RCC 7860 (cell line): ENCODE measurements at places on chromosomes 12 and 14.
A peak's percentile ranks its signal among the peaks of the same experiment; 100 is the strongest.

- no peak for DNase-seq
Observed at GRCh38 chr14:59087240-59087639, 101.2 kb upstream of the DAAM1 start.

DNA sequence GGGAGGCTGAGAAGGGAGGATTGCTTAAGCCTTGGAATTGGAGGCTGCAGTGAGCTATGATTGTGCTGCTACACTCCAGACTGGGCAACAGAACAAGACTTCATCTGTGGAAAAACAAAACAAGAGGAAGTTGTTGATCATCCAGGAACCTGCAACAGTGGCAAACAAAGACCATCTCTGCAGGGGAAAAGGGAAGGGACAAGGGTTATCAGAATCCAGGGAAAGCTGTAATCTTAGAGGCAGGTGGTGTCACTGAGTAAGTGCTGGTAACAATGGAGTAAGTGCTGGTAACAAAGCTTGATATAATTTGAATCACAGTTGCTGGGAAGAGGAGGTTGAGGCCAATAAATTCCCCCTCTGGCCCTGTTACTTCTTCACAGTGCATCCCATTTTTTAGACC lies 27.5 kb upstream of the DCN start:
- no peak for DNase-seq

DNA sequence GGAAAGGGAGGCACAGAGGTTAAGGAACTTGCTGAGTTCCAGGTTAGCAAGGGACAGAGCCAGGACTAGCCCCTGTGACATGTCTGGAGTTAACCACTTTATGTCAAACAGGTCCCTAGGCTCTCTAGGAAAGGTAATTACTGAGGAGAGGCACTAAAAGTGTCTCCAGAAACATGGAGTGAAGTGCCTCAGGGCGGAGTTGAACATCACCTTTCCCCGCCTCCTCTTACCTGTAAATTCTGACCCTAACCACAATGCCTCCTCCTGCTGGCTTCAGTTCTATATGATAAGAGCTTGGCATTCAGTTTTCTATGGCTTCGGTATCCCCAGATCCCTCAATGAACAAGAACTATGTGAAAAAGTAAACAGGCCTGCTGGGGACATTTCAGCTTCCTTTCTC lies 18.1 kb downstream of the RPH3A start:
- DNase-seq: no peak

DNA sequence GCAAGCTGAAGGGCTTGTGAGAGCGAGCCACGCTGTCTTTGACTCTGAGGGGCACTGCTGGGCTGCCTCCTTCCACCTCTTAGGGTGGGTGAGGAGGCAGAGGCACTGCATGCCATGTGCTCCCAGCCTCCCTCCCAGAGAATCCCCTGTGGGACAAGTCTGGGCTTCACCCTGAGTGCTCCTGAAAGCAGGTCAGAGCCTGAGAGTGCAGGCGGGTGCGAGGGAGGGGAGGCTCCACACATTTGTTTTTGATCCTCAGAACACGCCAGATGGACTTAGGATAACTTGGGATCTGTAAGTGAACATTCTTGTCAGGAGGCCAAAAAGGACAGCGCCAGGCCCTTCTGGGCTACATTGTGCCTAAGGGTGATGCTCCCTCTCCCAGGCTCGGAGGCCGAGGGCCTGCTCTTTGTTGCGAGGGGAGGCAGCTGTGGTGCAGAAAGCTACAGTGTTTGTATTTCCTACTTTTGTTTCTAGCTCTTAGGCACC lies 155.4 kb downstream of the TMX1 start:
- DNase-seq: no peak

DNA sequence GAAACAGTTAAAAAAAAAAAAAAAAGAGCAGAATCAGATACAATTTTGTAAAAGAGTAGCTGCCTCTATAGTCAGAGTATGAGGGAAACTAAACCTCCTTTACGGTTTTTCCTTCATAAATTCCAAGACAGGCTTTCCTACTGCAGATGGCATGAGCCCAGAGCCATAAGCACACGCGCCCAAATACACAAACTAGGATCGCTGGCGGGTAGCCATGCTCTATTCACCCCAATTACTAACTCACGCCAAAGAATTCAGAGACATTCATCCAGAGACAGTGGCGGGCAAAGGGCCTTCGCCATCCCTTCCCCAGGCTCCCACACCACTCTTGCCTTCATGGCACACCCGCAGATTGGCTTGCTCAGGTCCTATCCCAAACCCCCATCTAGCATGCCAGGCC lies 48.2 kb downstream of the MOK start:
- DNase-seq: no peak

- DNase-seq: no peak
Observed at GRCh38 chr14:55976219-55976618, 142.0 kb upstream of the PELI2 start.

DNA sequence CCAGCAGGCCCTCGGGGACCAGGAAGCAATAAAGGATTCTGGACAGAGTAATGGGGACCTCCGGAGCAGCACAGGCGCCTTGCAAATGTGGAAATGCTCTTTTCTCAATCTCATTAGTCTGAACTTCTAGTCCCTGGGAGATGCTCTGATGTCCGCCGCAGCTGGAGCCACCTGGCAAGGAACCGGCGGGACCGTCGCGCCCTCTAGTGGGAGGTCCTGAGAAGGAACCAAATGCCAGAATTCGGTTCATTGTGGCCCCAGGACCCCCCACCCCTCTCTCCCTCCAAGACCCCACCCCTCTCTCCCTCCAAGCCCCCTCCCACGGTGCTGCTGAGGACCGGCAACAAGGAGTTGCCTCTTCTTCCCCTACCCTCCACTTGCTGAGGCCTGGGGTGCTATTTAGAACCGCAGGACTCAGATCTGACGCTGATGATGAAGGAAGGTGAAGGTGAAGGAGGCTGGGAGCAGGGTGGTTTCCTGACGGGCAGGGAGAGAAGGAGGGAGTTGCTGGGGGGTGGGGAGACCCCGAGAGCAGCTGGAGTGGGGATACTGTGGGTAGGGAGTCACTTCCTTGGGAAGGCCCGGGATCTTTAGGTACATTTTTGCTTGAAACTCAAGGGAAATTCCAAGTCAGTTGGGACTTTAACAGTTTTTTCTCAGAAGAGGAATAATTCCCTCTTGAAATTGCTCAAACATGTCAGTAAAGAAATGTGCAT lies 42.5 kb downstream of the SMIM41 start:
- DNase-seq: peak; percentile 5

GRCh38 chr12:119705182-119705581 lies 37.2 kb downstream of the PRKAB1 start:
- DNase-seq: no peak

GRCh38 chr12:96420277-96420835 lies 20.1 kb upstream of the CDK17 start:
- no peak for DNase-seq

DNA sequence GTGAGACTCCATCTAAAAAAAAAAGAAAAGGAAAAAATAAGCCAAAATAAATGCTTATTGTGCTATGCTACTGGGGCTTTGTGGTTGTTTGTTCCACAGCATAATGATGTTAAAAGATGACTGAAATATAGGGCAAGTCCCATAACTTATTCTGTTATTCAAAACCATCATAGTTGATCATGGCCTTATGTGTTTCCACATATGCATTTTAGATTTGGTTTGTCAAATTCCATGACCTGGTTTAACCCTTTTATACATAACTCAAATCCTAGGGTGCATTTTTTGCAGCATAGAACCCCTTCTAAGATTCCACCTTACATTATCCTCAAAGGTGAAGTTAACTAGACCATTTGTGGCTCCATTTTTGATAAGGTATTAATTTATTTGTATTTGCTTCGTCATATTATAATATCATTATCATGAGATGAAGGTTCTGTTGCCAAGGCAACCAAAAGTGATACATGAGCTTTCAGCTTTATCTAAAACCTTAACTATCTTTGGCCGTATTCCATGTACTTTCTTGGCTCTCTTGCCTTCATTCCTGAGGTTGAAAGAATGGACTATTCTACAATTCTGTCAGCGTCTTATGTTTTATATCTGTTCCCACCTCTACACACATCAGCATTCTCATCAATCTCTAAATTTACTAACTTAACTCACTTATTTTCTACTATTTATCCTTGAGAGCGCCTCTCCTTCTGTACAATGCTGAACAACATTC lies 138.7 kb upstream of the DYRK2 start:
- DNase-seq: no peak

DNA sequence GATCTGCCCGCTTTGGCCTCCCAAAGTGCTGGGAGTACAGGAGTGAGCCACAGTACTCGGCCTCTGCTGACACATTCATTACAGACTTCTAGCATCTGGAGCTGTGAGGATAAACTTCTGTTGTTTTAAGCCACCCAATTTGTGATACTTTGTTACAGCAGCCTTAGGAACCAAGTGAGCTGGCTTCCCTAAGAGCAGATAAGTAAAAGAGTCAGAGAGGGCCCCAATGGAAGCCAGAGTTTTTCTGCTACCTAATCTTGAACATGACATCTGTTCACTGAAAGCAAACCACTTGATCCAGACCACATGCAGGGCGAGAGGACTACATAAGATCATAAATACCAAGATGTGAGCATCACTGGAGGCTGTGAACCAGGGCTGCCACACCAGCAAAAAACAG lies 3.7 kb upstream of the MAPKAPK5 start:
- no peak for DNase-seq

DNA sequence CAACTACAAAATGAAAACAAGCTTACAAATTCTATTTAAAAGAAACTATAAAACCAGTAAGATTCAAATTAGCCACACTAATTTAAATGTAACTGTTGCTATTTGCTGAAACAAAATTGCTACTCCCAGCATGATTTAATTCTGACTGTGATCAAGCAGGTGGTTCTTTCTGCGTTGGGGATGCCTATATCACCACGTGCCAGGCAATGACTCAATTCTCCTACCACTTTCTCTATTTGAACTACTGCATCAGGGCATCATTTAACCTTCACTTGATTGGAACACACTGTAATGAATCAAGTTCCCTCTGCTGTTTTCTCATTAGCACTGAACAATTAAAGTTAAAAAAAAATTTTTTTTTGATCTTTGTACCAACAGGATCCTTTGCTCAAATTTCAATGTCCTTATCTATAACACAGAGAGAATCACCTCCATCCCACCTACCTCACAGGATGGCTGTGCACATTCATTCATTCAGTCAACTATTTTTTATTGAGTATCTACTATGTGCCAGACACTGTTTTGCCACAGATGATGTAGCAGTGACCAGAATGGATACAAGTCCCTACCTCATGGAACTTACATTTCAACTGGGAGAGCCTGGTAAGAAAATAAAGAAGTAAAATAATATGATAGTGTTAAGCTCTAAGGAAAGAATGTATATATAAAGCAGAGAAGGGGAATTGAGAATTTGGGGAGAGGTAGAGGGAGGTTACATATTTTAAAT lies 8.0 kb upstream of the ACTN1 start:
- no peak for DNase-seq

DNA sequence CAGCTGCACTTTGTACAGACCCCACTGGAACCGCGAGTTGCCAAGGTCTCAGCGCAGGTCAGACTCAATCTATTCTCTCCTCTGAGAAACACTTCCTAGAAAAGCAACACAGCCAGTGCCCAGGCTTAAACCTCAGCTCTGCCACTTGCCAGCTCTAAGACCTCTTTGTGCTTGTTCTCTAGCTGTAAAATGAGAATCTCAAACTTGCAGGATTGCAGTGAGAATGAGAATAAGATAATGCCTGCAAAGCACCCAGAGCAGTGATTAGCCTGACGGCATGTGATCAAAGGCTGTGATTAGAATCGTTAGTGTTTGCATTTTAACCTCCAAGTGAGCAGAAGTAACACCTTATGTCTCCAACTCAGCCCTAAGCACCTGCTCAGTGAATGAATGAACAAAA lies 21.3 kb downstream of the ANO2 start:
- DNase-seq: no peak

DNA sequence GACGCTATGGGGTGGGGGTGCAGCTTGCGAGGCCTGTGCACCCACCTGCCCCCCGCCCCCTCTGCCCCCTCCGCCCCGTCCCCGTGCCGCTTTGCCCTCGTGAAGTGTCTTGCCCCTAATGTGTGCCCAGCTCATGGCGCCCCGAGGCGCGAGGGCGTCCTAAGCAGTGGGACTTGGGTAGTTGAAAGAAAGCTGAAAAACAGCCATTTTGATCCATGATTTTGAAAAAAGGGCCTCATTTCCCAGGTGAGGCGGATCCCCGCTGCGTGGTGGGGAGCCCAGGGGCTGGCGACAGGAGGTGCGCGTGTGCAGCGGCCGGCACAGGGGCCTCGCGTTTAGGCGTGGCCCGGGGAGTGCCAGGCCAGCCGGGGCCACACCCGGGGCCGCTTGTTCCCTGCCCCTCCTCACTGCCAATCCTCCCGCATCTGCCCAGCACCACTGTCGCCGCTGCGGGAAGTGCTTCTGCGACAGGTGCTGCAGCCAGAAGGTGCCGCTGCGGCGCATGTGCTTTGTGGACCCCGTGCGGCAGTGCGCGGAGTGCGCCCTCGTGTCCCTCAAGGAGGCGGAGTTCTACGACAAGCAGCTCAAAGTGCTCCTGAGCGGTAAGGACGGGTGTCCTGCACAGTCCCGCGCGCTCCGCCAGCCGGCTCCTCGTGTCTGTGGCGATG lies 11.8 kb downstream of the ZFYVE21 start:
- DNase-seq: no peak

DNA sequence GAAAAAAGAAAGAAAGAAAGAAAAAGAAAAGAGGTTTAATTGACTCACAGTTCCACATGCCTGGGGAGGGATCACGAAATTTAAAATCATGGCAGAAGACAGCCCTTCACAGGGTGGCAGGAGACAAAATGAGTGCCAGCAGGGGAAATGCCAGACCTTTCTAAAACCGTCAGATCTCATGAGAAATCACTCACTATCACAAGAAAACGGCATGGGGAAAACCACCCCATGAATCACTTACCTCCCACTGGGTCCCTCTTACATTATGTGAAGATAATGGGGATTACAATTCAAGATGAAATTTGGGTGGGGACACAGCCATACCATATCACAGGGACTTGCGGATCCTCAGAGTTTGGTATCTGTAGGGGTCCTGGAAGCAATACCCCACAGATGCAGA lies 16.3 kb upstream of the EGLN3 start:
- DNase-seq: no peak
